ENCODE measurements at places on chromosomes 6 and 20.
A peak's percentile ranks its signal among the peaks of the same experiment; 100 is the strongest.

DNA sequence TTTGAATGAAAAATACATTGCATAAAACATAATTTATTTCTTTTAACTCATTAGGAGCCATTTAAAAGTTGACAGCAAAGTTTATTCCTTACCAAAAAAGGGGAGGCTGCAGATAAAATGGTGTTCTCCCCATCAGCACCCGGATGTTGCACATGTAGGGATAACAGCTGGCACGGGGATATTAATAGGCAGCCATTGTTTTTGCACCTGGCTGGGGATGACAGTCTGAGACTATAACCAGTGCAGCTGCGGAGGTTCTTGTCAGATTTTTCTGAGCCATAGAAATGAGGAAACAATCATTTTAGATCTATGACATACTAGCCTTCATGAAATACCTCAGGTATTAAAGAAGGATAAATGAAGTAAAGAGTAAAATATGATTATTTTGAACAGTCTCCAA lies 20.1 kb upstream of the HECA start:
- DNase-seq: no peak

GRCh38 chr20:23160536-23161243 lies 74.6 kb upstream of the CD93 start:
- no peak for DNase-seq

- DNase-seq: no peak
Measured at GRCh38 chr20:25587536-25587935, 2.2 kb upstream of the NINL start.

DNA sequence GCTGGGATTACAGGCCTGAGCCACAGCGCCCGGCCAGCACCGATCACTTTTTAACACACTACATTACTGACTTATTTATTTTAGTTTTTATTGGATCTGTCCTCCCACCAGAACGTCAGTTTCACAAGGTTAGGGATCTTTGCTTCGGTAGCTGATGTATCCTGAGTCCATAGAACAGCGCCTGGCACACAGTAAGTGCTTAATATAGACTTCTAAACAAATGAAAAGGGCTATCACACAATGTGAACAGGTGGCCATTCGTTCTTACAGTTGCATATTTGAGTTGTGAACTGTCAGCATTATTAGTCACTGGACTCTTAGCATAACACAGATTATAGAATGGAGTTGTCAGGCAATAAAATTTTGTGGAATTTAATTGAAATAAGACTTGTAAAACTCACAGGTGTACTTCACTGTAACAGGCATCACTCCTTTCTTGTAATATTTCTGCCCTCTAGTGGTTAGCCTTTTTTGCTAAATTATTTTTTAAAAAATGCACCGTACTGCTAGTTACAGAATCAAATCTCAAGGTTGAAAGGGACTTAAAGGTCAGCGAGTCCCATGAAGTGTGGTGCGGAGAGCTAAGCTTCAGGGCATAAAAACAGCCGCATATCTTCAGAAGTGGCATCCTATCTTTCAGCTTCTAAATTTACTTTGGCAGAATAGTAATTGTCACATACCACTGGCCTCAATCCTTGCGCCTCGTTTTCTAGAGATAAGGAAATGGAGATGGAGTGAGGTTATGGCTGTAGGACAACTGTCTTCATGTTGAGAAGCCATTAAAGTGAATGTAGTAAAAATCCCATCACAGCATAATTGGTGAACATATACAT lies 3.4 kb upstream of the TBC1D7 start:
- peak; percentile 36 for DNase-seq

- DNase-seq: no peak
Measured at GRCh38 chr20:20102163-20102562, 49.8 kb downstream of the CFAP61 start.

DNA sequence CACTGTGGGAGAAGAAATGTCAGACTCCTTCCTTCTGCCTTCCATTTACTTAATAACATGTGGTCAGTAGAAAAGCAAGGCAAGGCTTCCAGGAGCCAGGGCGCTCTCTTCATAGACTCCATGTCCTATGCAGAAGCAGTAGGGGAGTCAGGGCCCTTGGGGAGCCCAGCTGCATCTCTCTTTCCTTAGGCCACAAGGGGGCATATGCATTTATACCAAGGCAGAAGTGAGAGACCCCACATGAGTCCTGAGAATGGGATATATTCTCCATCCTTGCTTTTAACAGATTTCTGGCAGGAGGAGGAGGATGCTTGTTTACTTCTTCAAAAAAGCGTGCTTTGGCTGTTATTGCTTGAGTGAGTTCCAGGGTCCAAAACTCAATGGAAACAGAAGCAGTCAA lies 198.5 kb downstream of the HIVEP2 start:
- peak; percentile 49 for DNase-seq

GRCh38 chr6:131597446-131597845 lies 24.4 kb downstream of the ARG1 start:
- DNase-seq: peak; percentile 2

DNA sequence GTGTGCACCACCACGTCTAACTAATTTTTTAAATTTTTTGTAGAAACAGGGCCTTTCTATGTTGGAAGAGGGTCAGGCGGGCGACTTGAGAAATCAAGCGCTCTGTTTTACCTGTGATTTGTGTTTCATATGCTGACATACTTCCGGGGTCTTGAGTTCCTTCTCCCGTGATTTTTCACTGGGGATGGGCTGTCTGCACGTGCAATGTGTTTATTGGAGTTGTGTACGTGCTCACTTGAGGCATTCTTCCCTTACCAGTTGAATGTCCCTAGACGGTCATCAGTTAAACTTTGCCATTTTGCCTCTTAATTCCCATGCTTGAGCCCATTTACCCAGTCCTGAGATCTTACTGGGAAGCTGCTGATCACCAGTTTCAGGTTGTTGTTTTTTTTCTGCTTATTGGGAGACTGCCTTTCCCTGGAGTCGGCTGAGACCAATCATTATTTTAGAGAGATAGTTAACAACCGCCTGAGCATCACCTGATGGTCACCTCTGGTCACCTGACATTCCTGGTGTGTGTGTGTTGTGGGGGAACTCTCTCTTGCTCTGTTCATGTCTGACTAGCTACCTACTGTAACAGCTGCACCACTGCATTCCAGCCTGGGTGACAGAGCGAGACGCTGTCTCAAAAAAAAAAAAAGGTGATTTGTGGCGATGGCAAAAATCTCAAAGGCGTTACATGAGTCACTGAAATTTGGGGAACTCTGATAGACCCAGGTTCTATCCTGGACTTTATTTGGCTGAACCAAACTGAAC lies 34.8 kb upstream of the NCOA3 start:
- DNase-seq: no peak

DNA sequence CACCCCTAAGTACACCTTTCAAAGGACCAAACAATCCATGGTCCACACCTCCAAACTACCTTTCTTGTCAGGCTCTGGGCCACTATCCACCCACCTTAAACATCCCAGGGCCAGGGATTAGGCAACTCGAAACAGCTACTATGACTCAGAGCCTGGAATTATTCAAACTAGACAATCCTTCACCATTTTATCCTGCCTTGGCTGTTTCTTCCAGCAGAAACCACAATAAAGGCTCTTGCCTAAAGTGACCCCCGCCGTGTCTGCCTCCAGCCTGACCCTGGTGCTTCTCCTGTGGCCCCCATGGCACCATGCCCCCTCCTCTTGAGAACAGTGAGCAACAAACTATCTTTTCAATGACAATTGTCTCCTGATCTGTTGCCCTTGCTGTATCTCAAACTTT lies 195.5 kb downstream of the EPM2A start:
- DNase-seq: peak; percentile 17

DNA sequence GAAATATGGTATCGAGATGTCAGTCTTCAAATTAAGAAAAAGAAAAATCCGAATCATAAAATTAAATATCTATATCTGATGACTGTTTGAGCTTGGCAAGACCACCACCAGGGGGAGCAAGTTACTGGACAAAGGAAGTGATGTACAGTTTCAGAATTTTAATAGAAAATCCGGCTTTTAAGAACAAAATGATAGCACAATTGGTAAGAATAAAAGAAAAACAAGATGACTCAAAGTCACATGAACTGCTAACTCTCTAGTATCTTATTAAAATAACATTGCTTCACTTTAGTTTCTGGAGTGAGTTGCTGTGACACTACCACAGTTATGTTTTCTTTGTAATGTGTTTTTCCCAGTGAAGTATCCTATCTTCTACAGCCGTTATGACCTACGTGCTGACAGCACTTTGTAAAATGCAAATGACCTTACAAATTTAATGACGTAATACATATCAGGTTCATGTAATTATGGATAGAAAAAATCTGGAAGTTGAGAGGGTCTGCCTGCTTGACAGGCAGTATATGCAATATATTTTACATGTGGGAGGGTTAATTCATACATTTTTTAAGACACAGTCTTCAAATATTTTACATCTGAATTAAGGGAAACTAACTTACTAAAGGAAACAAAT lies 405.3 kb upstream of the HS3ST5 start:
- DNase-seq: peak; percentile 43

GRCh38 chr6:162974685-162975084 lies 246.9 kb downstream of the PACRG start:
- no peak for DNase-seq

DNA sequence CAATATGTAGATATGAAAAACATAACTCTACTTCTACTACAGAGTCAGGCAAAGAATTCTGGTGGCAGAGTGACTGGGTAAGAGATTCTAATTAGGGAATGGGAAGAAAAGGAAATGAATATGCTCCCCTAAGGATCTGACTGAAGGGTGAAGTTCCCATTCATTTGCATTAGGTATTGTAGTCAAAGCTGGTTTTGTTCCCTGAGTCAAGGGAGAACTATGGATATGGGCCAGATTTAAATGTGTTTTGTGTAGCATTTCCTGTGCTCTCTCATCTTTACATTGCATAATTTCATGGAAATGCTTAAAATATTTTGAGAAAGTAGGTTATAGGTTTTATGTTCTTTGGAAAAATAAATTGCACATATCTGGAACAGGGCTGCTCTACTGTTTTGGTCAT lies 299.7 kb downstream of the BTBD3 start:
- no peak for DNase-seq

GRCh38 chr6:68343901-68344300 lies 291.2 kb upstream of the ADGRB3 start:
- no peak for DNase-seq

DNA sequence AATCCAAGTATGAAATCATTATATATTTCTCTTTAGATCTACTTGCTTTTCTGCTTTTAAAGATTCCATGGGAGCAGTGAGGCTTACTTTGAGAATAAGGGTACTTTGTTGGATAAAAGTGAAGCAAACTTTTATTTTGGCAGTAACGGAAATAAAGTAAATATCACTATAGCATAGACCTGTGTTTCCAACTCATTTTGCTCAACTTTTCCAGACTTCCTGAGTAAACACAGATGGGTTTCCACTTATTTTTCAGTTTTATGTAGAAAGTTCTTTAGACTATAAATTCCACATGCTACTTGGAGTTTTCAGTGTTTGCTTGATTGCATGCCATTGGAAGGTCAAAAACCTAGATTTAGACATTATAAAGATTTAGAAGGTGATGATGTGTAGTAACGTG lies 6.2 kb downstream of the STX16 start:
- DNase-seq: no peak

DNA sequence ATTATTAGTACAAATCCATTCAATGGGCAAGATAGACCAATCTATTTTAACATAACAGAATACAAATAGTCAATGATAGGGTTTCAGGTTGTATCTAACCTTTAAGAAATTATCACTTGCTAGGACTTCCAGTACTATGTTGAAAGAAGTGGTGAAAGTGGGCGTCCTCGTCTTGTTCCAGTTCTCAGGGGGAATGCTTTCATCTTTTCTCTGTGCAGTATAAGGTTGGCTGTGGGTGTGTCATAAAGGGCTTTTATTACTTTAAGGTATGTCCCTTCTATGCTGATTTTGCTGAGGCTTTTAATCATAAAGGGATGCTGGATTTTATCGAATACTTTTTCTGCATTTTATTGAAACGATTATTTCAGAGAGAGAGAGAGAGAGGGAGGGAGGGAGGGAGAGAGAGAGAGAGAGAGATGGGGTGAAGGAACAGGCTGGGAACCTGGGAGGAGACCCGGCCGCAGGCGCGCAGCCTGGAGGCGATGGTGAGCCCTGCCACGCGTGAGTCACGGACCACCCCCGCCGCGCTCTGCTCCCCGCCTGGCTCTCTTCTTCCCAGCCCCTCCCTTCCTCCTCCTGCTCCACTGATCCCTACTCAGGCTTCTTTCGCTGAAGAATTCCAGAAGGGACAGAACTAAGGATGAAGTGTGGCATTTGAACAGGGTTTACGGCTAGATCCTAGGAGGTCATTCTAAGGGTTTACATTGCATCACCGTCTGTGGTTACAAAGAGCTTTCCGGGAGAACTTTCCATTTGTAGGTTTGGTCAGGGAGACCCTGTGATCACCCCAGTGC lies 45.5 kb upstream of the HLA-E start:
- DNase-seq: peak; percentile 30

DNA sequence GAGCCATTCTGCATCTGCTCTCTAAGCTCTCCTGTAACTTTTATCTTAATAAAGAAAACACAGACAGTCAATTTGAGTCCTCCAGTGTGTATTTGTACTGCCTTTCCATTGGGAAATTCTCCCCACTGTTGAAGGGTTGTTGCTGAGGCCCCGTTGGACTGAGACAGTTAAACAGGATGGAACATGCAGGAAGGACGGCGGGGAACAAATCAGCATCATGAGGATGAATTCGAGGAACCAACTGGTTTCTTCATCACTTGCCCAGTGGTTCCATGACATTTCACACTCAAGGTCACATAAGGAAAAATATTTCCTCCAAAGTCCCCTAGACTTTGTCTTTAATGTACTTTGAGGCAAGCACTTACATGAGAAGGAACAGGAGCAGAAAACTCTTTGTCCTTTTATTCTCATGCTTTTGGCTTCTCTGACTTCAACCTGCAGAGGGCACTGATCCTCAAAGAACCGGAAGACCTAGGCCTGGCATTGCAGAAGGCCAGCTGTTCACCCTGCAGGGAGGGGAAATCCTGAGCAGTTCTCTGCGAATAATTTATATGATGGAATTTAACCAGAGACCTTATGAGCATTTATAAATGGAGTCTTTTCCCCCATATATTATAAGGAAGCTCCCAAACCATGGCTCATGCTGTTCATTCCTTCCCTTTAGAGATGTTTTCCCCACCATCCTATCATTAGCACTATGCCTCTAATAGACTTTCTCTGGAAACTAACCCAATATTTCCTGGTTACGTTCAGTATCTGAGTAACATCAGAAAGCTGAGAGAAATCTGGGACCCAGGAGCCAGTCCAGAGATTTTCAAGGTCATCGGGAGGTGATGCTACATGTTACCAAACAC lies 55.2 kb upstream of the ADGRF1 start:
- peak; percentile 90 for DNase-seq

- DNase-seq: no peak
Measured at GRCh38 chr6:155100087-155100486, 105.0 kb downstream of the TIAM2 start.

GRCh38 chr20:50203951-50204937 lies 13.6 kb downstream of the CEBPB start:
- DNase-seq: no peak
